Endodermal cell (in vitro differentiated cells): ENCODE measurements at places on chromosomes 11 and 22.

GRCh38 chr22:29187831-29188230 is 17.9 kb upstream of the EMID1 start:
- no peak for DNase-seq

DNA sequence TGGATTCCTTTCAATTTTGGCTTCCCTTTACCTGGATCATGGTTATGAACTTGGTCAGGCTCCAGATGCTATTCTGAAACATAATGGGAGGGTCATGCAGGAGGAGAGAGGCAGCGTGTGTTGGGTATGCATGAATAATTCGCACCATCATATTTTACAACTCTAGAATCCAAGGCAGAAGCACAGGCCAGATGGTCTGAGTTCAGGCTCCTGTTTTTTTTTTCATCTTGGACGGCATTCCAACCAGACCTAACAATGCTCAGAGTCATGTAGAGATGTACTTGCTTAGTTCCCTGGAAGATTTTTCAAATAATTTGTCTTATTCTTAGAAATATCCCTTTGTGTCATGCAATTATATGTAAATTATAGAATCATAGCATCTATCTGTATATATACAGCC is 393.5 kb downstream of the JRKL start:
- DNase-seq: no peak

- peak; percentile 75 for DNase-seq
Measured at GRCh38 chr11:57662893-57663292, 5.0 kb upstream of the ZDHHC5 start.

GRCh38 chr11:19808076-19808911 is 95.7 kb downstream of the NAV2 start:
- no peak for DNase-seq

DNA sequence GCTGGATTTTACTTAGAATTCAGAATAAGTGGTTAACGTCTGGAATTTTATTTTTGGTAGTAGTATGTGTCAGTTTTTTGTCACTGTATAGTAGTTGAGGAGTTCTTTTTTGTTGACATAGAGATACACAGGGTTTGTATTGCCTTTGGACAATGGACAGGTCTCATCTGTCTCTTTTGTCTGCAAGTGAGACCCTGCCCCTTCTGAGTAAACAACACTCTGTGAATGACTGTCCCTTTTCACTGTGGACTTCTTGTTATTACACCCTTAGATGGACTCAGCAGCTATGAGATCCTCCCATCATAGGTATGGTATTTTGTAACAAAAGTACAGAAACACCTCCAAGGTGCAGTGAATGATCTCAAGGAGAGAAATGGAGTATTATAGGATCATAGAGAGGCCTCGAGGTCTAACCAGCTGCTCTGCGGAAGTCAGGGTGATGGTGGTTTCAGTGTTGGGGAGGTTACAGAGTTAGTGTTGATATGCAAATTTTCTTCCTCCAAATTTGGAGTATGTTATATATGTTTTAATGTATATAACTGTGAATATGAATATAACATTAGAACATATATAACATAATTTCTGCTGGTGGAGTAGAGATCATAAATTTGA is 7.8 kb downstream of the PPP6R3 start:
- no peak for DNase-seq

DNA sequence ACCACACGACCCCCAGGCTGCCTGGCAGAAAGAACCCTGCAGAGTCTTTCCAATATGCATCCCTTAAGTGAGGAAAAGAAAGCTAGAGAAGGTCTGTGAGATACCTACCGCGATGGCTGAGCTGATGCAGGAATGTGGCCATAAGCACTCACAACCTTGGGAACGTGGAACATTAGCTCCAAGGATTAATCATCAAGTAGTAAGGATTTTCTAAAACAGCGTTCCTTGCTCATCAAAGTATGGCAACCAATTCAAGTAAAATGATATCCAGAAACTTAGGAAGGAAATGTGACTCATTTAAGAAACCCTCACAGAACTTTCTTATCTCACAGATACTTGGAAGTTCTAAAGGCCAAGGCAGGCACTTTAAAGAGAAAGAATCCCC is 12.8 kb downstream of the PACSIN2 start:
- DNase-seq: peak; percentile 63

DNA sequence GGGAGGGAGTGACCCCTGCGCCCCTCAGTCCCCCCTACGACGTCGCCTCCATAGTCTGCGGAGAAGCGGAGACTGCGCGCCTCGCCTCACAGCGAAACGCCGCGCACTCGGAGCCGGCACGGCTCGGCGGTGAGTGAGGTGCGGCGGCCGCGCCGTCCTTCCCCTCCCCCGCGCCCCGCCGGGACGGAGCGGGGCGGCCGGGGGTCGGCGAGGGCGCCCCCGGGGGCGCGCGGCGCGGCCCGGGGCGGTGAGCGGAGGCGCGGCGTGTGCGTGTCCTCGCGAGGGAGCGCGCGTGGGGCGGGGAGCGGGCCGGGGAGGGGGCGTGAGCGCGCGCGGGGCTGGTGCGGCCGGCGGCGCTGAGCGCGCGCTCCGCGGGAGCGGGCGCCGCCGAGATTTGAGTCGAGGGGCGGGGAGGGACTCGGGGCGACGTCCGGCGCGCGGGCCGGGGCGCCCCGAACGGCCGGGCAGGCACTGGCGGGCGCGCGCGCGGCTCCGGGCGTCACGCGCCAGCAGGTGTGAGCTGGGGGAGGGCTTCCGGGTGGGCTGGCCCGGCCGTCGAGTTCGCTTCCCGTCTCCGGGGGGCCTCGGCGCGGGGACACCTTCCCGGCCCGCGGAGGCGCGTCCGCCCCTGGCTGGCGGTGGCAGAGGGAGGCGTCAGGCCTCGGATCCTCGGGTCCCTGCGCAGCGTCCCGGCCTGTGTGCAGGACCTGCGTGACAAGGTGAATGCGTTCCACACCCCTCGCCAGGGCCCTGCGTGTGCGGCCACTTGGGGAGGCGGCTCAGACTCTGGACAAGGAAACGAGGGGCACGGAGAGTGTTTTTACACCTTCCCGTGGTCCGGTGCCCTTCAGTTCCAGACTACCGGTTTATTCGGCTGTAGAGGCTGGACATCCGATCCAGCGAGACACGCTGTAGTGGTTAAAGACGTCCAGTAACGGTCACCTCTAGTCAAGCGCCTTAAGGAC is 50.4 kb downstream of the FAM83F start:
- DNase-seq: peak; percentile 84

- DNase-seq: no peak
Measured at GRCh38 chr11:117159892-117160291, 15.8 kb downstream of the PAFAH1B2 start.

- DNase-seq: no peak
Measured at GRCh38 chr11:87398931-87399330, 361.2 kb downstream of the TMEM135 start.

DNA sequence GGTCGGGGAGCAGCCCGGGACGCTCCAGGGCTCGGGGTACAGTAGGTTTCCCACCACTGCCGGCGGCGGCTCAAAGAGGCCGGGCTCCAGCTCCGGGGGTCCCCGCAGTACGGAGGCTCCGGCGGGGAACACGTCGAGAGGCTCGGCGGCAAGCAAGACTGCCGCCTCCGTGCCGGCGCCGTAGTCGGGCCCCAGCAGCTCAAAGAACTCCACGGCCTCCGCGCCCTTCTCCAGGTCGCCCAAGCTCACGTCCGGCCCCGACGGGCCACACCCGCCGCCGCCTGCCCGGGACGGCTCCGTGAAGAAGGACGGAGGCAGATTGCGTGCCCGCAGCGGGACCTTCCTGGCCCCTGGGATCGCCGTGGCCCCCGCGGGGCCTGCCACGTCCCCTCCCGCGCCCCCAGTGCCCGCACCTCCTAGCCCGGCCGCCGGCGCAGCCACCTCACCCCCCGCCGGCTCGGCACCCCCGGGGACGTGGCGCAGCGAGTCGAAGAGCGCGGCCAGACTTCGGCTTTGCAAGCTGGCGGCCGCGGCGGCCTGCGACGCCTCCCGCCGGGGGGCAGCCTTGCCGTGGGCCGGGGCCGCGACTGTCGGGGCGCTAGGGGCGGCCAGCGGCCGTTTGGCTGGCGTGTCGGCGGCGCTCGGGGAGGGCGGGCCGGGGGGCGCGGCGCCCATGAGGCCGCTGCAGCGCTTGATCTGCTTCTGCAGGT is 775 bp downstream of the FAM181B start:
- DNase-seq: peak; percentile 75

DNA sequence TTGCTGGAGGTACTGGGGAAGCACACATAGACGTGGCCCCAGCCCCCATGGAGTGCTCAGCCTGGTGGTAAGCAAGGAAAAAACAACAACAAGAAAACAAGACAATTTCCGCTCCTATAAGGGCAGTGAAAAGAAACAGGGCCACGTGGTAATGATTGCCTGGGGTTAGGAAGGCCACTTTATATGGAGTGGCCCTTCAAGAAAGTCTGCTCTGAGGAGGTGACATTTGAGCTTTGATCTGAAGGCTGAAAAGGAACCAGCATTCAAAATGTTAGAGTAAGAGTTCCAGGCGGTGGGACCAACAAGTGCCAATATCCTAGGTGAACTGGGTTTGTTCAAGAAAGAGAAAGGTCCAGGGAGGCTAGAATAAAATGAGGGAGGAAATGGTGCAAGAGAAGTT is 87.6 kb downstream of the SCN3B start:
- no peak for DNase-seq

- DNase-seq: no peak
Measured at GRCh38 chr11:131811383-131811782, 441.0 kb downstream of the NTM start.

DNA sequence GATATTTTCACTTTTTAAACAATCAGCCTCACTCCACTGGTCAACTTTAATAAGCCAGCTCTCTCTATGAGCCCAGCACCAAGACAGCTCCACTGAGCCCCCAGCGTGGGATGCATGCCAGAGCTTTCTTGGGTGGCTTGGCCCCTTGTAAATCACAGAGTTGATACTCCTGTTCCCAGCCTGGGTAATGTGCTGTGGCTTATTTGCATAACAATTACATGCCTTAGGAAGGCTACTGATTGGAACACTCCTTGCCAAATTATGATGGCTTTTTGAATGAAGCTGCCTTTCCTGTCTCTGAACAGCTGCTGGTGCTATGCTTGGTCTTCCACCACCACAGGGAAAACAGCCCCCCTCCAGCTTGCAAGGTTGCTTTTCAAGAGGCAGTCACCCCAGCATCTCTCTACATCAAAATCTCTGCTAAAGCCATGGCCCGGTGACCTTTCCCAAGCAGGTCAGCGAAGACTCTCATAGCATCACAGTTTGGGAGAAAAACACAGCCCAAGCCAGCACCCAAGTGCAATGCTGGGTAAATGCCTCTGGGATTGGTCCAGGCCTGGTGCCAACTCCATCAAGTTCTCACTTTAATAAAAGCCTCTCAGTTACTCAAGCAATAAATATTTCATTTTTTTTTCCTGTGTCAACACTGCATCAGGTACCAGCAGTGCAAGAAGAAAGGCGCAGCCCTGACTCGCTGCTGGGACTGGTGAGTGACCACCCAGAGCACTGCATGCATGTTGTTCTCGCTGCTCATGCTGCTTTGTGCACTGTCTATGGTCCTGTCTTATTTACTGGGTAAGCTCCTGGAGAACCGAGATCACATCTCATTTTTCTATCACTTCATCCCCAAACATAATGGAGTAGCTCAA is 549.3 kb downstream of the OPCML start:
- no peak for DNase-seq

DNA sequence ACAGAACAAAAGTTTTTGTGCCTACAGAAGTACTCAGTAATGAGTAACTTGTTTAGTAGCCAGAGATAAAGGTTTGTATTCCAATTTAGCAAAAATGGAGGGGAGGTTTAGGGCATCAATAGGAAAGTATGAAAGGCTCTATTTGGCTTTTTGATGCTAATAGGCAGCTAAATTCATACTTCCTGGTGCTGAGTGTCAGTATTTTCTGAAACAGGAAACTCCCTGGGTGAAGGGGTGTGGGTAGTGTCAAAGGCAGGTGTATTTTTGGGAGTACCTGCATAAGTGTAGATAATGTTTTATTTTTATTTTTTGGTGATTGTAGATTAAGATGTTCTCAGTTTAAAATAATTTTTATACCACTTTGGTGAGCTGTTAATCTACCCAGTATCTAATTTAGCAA is 29.3 kb upstream of the MMP7 start:
- no peak for DNase-seq

- DNase-seq: no peak
Measured at GRCh38 chr11:70510106-70510505, 111.8 kb downstream of the CTTN start.

DNA sequence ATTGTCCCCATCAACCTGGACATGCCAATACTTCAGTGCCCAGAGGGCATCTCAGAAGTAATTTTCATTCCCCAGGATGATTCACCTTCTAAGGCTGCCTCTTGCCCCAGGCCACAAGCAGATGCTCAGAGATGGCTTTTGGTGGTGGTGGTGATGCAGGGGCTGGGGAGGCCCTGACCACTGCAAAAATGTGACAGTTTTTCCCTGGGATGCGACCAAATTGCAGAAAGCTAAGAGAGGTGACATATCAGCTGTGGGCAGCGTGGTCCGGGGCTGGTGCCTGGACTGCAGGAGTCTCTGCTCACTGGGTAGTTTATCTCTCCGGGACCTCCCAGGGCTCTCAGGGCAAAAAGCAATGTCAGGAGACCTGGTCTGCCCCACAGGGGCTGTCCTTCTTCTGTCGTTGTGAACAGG is 39.7 kb upstream of the ACCSL start:
- no peak for DNase-seq

GRCh38 chr11:110492321-110492685 is 62.6 kb downstream of the FDX1 start:
- no peak for DNase-seq

- DNase-seq: peak; percentile 64
Measured at GRCh38 chr11:63961608-63962412, 12.6 kb upstream of the COX8A start.

DNA sequence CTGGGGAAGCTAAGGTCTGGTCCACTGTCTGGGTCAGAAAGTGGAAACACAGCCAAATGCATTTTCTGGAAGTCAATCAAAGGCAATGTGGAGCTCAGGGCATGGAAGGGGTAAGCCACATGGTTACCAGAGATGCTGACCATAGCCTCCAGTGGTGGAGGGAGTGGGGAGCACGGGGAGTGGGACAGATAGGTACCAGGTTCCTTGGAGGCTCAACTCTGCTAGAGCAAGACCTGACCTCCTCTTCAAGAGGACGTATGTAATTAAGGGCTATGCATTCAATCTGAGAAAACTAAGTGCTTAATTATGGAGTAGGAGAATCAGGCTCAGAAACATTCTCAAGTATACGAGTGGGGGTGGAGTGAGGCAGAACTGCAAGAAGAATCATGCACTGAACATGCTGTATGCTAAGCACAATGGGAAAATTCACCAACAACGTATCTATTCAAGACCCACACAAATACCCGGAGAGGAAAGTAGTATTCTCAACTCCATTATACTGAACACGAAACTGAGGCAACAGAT is 65.2 kb upstream of the PHOX2A start:
- DNase-seq: no peak

- DNase-seq: no peak
Measured at GRCh38 chr22:31349960-31350359, 3.8 kb upstream of the PATZ1 start.
